ENCODE measurements at places on chromosomes 1 and 21.

DNA sequence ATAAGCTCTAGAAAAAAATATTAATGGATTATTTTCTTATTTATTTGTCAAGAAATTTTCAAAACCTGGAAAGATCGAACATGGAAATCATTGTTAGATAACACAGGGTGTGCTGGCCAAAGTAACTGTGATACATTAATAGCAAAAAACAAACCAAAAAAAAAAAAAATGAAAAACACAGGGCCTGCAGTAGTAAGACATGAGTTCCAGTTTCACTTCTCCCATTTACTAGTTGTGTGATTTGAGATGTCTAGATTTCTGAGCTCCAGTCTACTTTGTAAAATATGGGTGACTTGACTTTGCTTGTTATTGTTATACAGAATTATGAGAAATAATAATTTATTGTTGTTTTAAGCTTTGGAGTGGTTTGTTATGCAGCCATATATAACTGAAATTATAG lies 13.6 kb downstream of the FAM177B start:
- peak; percentile 49 for DNase-seq

GRCh38 chr1:184212649-184213314 lies 161.3 kb downstream of the TSEN15 start:
- no peak for DNase-seq

GRCh38 chr1:150194381-150195031 lies 41.4 kb downstream of the ANP32E start:
- DNase-seq = no peak

GRCh38 chr1:154429118-154429517 lies 24.0 kb downstream of the IL6R start:
- no peak for DNase-seq

DNA sequence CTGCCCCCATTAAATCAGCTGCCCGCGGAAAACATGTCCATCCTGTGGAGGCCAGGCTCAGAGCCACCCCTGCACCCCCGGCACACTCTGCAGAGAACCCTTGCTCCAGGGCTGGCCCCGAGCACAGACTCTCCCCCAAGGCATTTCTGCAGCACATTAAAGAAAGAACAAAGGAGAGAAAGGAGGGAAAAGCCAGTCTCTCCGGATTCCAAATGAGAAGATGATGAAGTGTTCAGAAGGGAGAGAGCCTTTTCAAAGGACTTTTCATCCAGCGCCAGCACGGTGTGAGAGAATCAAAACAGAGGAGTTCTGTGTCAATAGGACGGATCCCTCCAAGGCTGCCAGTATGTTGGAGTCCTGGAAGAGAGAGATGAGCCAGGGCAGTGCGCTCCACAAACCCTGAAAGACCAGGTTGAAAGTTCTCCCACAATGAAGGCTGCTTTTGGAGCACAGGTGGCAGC lies 498.3 kb downstream of the NPHP4 start:
- no peak for DNase-seq

- DNase-seq = no peak
Observed at GRCh38 chr1:202806845-202807450, 1.3 kb downstream of the KDM5B start.

DNA sequence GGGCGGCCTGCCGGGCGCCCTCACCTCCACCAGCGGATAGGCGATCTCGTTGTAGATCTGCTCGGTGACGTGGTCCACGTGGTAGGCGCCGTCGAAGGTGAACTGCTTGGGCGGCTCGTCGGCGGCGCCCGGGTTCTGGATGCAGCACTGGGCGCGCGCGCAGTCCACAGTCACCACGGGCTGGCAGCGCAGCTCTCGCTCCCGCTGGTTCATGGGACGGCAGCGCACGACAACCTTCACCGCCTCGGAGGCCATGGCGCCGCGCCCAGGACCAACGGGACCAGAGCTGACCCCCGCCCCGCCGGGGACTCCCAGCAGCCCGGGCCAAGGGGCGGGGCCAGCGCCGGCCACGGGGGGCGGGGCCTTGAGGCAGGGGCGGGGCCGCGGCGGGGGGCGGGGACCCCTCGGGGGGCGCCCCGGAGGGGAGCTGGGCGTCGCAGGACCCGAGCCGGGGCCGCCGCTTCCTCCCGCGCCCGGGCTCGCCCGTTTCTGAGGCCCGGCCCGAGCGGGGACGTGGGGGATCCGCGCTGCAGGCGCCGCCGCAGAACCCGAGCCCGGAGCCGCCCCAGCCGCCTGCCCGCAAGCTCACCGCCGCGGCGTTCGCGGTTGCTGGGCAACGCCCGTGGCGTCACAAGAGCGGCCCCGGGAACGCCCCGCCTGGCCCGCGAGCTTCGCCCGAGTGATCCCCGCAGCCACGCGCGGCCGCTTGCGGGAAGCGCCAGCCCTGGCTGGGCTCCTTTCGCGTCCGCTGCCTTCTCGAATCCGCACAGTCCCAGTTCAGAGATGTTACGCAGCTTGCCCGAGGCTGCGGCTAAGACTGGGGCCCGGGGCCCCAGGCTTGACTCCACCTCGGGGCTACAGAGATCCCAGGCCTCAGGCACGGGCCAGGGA lies at the start of gene KIF17:
KIF17 (minus strand) TSS at position 556 of the 891 bp plus-strand sequence; CDS start at position 255, 301 bp downstream.
- DNase-seq = no peak

GRCh38 chr21:41322496-41323382 lies 6.1 kb downstream of the FAM3B start:
- DNase-seq = peak; percentile 11

- DNase-seq = no peak
Observed at GRCh38 chr1:184489908-184490307, 103.1 kb downstream of the C1orf21 start.

DNA sequence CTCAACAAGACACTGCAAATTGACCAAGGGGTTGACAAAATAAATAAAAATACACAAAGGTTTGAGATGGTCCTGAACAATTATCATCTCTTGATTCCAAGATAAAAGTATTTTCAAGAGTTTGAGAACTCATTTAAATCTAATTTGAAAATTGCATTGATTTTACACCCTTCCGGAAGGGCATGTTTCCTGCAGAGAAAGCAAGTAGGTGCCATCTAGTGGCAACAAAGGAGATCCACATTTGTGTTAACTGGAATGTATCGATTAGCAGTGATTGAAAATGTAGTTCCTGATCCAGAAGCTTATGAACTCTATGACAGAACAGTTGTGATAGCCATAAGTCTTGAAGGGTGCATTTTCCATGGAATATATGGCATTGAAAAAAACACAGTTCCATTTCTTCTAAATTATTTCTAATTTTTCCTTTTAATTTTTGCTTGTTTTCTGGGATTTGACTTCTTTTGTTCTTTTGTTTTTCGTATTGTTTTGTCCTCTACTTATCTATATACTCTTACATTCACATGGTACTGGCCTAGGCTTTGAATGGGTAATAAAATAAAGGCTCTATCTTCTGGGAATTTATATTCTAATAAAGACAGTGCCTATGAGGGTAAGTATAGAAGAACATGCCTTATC lies 143.7 kb downstream of the DNM3 start:
- peak; percentile 71 for DNase-seq

- DNase-seq = no peak
Observed at GRCh38 chr1:208431721-208432120, 187.5 kb upstream of the PLXNA2 start.

DNA sequence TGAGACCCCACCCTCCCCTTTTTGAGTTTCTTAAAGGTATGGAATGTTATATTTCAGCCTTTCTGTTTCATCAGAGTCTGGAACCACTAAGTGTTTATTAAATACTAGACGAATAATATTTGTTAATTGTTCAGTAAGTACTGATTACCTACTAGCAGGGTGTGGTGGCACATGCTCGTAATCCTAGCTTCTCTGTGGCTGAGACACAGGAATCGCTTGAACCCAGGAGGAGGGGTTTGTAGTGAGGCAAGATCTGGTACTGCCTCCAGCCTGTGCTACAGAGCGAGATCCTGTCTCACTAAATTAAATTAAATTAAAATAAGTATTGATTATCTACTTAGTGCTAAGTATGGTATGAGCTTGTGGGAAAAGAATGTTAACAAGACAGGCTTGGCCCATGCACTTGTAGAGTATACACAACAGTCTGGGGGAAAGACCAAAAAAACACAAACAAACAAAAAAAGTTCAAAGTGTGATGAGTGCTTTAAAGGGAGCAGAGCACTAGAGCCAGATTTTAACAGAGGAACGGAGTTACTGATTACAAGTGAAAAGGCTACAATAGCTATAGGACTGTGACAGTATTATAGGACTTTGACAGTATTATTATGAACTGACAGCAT lies 2.4 kb downstream of the CEPT1 start:
- no peak for DNase-seq

- DNase-seq = peak; percentile 10
Observed at GRCh38 chr1:20078171-20078651, 8.2 kb downstream of the PLA2G5 start.

GRCh38 chr1:21779613-21780521 lies 3.1 kb downstream of the USP48 start:
- DNase-seq = no peak

DNA sequence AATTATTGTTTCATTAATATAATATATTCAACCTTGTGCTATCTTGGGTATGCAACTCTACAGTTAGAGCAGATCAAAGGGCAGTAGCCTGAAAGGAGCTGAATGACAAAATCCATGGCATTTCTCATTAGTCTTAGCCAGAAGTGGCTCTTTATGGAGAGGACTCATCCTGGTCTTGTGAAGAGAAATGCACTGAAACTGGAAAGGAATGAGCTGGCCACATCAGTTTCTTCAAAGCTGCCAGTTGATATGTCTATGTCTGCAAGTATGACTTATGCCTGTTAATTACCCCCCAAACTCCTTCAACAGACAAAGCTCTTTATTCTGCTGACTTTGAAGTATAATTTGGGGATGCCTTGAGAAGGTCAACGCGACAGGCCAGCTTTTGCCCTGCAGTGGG lies 119.0 kb upstream of the UBE2U start:
- DNase-seq = no peak

- DNase-seq = no peak
Observed at GRCh38 chr1:161910604-161911003, 113.1 kb downstream of the OLFML2B start.

GRCh38 chr1:168285521-168285790 lies 4.8 kb downstream of the TBX19 start:
- no peak for DNase-seq

Measured in NAMALWA (cell line).